ENCODE measurements at places on chromosomes 2 and 18.

- no peak for DNase-seq
Observed at GRCh38 chr18:46427216-46427995, 229.6 kb downstream of the LOXHD1 start.

- no peak for DNase-seq
Observed at GRCh38 chr2:70822843-70823242, 2.4 kb upstream of the CLEC4F start.

DNA sequence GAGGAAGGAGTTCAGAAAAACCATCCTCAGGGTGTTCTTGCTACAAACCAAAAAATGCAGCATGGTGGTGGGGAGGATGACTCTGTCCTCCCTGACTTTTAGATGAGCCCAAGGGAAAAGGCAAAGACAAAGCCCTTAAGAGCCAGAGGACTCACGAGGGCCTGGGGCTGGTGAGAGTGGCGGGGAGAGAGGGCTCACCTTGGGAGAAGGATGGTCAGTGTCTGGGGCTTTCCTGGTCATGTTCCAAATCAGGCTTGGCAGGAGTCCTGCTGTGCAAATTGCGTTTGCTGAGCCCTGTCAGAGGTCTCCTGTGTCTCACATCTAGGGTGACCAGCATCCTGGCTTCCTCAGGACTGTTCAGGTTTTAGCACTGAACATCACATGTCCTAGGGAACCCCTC lies 4.7 kb downstream of the UGT1A1 start:
- no peak for DNase-seq

- no peak for DNase-seq
Observed at GRCh38 chr2:237153181-237153580, 67.5 kb downstream of the COPS8 start.

GRCh38 chr2:239677453-239678185 lies 276.8 kb upstream of the HDAC4 start:
- no peak for DNase-seq

- DNase-seq: no peak
Observed at GRCh38 chr18:11745521-11745920, 56.5 kb downstream of the GNAL start.

DNA sequence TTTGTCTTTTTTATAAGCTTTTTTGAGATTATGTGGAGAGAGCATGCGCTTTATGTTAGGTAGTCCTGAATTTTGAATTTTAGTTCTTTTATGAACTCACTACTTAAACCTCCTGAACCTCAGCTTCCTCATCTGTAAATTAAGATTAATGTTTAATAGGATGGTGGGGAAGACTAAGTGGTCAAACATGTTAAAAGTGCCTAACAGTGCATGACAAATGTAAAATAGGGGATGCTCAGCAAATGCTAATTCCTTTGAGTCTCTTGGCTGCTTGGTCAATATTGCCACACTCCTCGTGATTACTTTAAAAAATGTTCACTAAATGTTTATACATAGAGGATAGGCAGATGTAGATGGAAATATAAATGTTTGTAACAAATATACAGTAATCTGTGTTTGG lies 6.8 kb downstream of the BIRC6 start:
- no peak for DNase-seq

GRCh38 chr2:19607400-19607799 lies 249.0 kb upstream of the OSR1 start:
- DNase-seq: no peak

DNA sequence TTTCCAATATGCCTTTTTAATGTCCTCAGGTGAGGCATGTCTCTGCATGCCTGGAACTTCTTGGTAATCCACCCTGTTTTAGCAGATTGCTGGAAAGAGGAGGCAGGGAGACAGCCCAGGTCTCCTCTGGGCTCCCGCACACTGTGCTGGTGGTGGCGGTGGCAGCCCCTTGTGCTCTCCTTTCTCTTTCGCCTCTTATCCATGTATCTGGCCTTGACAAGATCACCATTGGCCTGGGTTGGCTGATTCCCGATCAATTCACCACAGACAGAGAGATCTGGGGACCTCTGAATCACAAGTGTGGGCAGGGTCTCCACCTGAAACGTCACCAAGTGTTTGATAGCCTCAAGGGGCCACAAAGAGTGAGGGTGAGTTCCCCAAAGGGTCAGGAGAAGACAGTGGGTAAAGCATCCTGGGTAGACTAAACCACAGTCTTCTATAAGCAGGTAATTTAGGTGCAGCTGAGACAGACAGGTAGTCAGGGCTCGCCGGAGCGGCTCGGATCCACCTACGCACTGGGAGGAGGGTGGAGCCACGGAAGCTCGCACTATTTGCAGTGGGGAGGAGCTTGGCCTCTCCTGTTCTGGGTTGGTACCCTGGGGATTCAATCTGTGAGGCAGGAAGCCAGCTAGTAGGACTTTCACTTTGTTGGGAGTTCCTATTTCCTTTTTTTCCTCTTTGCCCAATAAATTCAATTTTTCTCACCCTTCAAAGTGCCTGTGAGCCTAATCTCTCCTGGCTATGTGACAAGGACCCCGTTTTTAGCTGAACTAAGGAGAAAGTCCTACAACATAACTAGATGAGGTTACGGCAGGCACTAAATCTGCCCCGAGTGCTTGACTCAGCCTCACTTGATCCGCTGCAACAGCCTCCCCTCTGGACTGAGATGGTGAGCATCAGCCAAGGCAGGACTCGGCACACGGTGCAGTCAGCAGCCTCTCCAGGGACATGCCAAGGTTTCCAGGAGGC lies 57.6 kb downstream of the SLC4A3 start:
- DNase-seq: no peak

GRCh38 chr2:105327690-105328089 lies 1.8 kb downstream of the TGFBRAP1 start:
- no peak for DNase-seq

- peak; percentile 43 for DNase-seq
Observed at GRCh38 chr2:61017556-61018317, at the start of the genes PEX13 and PUS10. Gene PEX13, plus strand, starts transcription at chr2:61017720. Its CDS starts 40 bp downstream, at chr2:61017760. Gene PUS10, minus strand, starts transcription at chr2:61018255. Its CDS starts 6,365 bp downstream, at chr2:61011890.

- no peak for DNase-seq
Observed at GRCh38 chr2:238936162-238937052, 88.5 kb downstream of the TWIST2 start.

DNA sequence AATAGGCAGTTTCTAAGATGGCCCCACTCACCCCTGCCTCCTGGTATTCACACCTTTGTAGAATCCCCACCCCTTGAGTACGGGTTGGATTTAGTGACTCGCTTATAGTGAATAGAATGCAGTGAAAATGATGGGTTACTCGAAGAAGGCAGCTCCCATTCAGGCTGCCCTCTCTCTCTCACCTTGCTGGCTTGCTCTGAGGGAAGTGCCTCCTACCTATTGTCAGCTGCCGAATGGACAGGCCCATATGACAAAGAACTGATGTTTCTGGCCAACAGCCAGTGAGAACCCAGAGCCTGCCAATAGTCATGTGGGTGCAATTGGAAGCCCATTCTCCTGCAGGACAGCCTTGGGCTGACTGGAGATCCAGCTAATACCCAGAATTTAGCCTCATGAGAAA lies 22.1 kb upstream of the RNF103 start:
- DNase-seq: no peak

GRCh38 chr2:140893685-140894084 lies 1237.1 kb downstream of the LRP1B start:
- no peak for DNase-seq

GRCh38 chr18:10052871-10053270 lies 139.1 kb downstream of the VAPA start:
- no peak for DNase-seq

GRCh38 chr18:58859907-58860306 lies 4.8 kb upstream of the ZNF532 start:
- DNase-seq: no peak

GRCh38 chr2:218383892-218384519 lies 1.9 kb downstream of the SLC11A1 start:
- DNase-seq: no peak

GRCh38 chr2:45331410-45331786 lies 279.7 kb downstream of the SRBD1 start:
- DNase-seq: no peak

DNA sequence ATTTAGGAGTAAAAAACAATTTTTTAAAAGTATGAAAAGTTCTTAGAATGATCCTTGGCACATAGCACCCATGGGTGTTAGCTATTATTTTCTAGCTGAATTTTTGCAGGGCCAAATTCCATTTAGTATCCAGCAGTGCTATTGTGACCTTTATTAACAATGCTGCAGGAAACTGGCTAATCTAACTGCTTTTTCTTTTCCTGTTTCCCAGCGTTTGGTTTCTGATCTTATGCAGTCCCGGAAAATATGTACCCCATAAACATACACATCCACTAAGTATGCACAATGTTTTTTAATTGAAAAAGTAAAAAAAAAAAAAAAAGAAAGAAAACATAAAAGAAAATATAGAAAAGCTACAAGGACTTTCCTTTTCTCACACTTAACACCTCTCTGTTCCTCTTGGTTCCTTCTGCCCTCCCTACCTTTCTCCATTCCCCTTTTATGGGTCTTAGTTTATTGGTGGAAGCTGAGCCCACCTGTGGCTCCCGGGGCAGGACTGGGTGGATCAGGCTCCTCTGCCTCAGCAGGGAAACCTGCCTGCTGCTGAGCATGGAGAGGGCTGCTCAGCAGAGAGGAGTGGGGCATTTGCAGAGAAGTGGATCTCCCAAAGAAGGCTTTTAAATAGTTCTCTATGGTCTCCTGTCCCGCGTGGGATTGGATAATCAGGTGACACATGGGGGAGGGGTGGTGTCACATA lies 9.3 kb upstream of the SLC16A14 start:
- no peak for DNase-seq

GRCh38 chr2:12852135-12852534 lies 135.4 kb downstream of the TRIB2 start:
- no peak for DNase-seq

DNA sequence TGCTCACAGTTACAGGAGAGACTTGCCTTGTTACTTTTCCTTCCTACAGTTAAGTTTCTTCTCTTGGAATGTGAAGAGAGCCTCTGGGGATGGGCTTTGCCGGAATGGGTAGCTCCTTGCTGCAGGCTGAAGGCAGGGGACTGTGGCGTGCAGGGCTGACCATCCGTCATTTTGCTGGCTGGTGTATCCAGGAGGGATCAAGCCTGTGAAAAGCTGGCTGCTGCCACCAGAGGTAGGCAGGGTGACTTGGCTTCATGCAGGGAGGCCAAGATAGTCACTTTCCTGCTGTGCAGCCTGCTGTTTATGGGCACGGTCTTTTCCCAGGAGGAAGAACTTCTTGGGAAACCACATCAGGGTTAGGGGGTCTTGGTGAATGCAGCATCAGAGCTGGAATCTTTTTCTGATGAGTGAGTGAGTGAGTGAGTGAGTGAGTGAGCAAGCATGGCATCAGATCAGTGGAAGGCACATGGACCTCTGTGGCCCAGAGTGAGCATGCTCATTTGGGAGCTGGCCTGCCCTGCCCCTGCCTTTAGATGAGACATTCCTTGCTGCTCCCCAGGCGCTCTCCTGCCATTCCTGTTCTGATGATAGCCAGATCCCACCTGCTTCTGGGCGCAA lies 33.0 kb downstream of the FHOD3 start:
- no peak for DNase-seq

DNA sequence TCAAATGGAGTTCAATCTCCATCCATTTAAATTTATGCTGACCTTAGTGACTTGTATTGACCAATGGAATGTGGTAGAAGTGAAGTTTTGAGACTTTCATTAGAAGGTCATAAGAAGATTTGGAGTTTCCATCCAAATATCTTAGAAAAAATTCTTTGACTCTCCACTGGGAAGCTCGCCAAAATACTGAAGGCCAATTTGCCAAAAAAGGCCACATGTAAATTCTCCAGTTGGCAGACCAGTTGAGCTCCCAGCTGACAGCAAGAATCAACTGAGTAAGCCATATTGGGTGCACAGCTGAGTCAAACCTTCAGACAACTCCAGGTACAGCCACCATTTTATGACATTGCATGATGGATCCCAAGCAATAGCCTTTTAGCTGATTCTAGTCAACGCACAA lies 228.3 kb upstream of the SETBP1 start:
- no peak for DNase-seq

- DNase-seq: no peak
Observed at GRCh38 chr2:238720232-238720672, 127.6 kb upstream of the TWIST2 start.

DNA sequence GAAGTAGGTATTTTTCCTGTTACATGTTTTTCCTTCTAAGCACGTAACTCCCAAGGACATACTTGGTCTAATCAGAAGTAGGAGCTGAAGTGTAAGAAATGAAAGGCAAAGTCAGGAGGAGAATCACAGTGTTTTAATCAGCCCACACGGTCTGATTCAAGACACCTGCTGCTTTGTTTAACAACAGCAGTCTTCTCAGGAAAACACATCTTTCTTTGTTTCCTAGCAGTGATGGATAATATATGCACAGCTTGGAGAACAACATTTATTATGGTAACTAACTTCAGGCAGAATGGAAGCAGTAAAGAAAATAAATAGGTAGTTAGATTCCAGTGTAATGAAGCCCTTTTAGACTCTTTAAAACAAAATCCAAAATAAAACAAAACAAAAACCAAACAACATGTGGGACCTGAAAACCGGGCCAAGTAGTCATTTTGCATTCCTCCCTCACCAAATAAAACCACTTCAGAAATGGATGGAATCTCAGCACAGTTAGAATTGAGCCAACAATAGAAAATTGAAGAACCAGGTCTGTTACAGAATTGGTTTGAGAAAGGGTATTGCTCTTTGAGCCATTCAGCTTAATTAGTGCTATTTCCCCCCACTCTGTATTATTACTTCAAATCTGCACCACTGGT lies 61.1 kb upstream of the UGP2 start:
- DNase-seq: no peak

- DNase-seq: peak; percentile 26
Observed at GRCh38 chr2:43576981-43577892, 18.6 kb downstream of the THADA start.

- DNase-seq: no peak
Observed at GRCh38 chr18:63198868-63199742, 120.5 kb downstream of the BCL2 start.

DNA sequence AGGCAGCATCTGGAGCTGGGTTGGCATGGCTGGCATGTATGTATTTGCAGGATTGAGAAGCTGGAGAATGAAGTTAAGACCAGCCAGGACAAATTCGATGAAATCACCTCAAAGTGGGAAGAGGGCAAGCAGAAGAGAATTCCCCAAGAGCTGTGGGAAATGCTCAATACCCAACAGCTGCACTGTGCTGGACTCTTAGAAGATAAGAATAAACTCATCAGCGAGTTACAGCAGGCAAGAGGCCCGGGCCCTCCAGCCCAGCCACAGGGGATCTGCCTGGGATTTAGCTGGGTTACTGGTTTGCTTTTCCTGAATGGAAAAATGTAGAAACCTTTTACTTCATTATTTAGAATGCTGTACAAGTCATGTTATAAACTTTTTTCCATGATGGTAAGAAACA lies 22.5 kb downstream of the DRC1 start:
- no peak for DNase-seq

- DNase-seq: no peak
Observed at GRCh38 chr2:45435316-45435715, 175.8 kb downstream of the SRBD1 start.

DNA sequence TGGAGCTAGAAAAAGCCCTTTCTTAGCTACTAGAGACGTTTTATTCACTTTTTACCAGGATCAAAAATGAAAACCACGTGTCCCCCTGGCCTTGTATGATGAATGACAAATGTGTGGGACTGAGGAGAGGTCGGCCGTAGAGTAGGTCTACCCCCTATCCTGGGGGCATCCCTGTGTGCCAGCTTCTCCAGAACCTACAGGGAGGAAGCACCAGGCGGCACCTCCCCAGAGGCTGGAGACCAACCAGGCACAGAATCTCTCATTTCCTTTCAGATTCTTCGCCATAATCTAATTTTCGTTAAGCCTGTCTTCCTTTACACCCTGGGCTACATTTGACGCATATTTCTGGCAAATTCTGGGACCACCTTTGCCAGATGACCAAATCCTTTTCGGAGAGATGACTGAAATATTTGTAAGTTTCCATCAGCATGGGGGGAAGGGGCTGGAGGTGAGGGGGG lies 15.9 kb downstream of the TWIST2 start:
- DNase-seq: no peak

- no peak for DNase-seq
Observed at GRCh38 chr2:229610872-229611271, 103.5 kb downstream of the DNER start.
